ENCODE measurements at places on chromosomes 1 and 21.

DNA sequence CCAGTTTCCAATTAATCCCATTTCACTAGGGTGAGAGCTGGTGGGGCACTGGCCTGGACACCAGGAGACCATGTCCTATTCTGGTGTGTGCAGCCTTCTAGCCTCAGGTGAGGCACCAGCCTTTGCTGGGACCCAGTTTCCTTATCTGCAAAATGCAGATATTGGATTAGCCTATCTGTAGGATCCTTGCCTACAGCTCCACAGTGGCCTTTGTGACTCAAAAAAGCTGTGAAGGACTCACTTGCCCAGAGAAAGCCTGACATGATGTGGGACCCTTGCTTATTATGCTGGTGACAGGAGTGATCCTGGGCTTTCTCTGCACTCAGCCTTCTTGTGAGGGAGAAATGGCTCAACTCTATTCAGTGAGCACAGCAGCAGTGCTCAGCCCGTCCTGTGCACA lies 32.3 kb downstream of the TENT5C start:
- DNase-seq = no peak

- no peak for DNase-seq
Observed at GRCh38 chr1:183577897-183578465, 12.3 kb downstream of the NCF2 start.

- no peak for DNase-seq
Observed at GRCh38 chr1:101299141-101299540, 62.3 kb downstream of the S1PR1 start.

- no peak for DNase-seq
Observed at GRCh38 chr21:29114765-29115500, 15.5 kb upstream of the MAP3K7CL start.

DNA sequence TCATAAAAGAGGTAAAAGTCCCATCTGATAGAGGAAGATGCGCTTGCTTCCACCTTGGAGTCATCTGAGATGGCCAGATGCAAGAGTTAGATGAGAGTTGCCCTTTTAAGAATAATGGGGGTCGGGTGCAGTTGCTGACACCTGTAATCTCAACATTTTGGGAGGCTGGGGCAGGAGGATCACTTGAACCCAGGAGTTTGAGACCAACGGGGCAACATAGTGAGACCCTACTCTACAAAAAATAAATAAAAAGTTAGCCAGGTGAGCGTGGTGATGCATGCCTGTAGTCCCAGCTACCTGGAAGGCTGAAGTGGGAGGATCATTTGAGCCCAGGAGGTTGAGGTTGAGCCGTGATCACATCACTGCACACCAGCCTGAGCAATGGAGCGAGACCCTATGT lies 13.5 kb upstream of the TEDDM1 start:
- no peak for DNase-seq

DNA sequence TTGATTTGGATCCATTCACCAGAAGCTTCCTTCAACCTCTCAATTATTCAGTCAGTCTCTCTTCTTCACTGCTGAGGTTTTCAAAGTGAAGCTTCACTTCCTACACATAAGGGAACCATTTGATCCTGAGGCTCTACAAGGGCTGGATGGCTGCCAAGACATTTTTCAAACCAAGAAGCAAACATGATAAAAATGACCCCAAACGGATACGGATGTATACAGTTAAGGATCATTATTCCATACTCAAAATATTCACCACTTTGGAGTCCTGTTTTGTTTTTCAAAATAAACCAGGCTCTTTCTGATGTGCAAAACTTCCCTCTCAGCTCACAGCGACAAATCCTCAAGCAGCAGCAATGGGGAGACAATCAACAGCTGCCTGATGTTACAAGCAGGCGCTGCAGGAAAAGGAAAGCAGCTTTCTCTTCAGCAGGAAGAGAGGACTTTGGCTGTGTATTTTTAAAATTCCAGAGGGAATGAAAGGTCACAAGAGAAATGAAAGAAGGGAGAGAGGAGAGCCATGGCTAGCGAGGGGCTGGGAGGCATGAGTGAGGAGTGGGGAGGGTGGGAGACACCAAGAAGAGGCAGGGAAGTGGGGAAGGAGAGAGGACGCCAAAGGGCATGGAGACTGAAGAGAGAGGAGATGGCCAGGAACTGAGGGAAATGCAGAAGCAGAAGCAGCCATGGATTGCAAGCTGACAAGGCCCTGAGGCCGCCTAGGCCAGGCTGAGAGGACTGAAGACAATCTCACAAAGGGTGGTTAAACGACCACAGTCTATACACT lies 145.4 kb downstream of the SLC45A1 start:
- no peak for DNase-seq

DNA sequence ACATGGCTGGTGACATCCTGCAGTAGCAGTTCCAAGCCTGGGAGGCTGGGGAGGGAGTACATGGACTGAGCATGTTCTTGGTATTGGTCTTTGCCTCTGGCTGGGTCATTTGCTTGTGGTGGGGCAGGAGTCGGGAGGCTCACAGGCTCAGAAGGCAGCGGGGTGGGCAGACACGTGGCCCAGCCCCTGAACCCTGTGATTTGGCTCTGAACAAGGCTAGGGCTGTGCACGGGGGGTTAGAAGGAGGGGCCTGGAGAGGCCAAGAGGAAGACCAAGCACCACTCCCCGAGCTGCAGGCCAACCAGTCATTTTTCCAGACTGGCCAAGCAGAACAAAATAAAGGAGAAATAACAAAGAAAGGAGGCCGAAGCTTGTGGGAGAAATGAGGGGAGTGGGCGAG lies 9.7 kb upstream of the PRELP start:
- DNase-seq = no peak

DNA sequence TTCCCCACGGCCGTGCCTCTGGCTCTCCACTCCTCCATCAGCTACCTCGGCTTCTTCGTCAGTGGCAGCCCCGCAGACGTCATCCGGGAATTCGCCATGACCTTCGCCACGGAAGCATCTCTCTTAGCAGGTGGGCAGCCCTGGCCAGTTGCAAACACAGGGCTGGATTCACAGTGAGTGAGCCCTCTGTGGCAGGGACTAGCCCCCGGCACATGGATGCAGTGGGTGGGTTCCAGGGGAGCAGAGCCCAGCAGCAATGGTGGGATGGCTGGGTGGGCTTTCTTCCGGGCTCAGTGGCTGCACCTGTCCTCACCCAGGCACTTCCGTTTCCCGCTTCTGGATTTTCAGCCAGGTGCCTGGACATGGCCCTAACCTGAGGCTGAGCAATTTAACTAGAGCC lies 9.4 kb downstream of the UBASH3A start:
- DNase-seq = no peak

DNA sequence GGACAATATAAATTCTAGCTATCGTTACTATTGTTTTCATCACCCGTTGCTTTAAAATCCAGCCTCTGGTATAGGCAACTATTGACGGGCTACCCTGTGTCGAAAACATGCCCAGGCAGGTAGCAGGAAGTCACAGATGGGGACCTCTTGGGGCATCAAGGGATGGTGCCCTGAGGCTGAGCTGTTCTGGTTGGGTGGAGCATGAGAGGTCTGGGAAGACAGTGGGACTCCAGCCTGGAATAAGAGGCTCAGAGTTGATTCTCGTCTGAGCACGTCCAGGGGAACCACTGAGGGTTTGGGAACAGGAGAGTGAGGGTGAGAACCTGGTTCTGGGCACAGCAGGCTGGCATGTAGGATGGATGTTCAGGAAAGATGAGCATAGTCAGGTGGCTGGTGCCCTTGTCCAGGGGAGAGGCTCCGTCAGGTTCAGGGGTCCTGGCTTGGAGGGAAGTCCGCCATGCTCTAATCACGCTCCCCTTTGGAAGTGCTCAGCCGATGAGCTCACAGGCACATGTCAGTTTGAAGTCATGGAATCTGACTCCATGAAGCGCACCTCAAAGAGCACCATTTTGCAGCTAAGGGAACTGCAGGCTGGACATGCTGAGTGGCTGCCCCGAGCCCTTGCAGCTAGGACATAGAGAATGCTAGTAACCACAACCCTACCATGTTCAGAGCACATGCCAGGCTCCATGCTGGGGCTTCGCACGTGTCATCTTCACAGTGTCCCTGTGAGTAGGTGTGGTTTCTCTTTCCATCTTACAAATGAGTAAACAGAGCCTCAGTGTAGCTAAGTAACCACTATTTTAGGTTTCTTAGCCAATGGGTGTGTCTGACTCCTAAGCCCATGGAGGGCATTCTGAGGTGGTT lies 21.0 kb downstream of the PCSK9 start:
- DNase-seq = no peak

DNA sequence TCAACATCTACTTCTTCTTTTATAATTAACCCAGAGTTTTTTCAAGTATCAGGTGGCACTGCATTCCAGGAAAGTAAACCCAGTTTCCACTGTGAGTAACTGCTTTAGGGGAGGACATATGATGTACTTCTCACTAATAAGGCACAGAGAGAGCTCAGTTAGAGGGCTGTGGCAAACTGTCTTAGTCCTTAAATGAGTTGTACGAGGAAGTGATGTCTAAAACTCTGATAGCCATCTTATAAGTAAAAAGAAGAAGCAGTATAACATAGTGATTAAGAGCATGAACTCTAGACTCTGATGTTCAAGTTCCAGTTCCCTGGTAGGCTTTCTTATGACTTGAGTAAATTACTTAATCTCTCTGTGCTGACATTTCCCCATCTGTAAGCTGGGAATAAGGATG lies 58.7 kb upstream of the PTGS2 start:
- DNase-seq = no peak

DNA sequence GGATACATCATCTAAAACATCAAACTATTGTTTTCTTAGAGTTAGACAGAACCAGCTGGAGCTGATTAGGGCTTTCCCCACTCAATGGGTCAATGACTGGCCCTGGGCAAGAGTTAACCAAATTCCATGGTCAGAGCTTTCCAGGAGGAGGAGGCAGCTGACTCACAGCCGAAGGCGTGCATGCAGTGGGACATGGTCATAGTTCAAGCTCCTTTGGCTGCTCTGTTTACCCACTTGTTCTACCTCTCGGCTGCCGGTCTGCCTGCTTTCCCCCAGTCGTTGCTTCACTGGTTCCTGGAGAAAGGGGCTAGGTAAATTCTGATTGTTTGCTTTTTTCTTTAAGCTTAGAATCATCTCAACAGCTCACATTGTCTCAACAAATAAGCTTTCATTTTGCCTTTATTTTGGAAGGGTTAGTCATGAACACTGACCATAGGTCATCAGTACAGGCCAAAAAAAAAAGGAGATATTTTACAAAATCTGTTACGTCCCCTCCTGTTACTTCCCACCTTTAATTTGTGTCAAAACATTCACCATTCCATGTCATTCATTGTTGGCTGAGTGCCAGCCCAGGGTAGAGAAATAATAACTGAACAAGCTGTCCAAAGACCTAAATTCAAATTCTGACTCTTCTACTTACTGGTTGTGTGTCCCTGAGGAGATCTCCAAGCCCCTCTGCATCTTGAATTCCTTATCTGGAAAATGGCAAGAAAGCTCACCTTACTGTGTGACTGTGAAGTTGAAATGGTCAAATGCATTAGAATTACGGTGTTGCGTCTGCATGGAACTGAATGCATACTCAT lies 12.0 kb downstream of the MAB21L3 start:
- no peak for DNase-seq

DNA sequence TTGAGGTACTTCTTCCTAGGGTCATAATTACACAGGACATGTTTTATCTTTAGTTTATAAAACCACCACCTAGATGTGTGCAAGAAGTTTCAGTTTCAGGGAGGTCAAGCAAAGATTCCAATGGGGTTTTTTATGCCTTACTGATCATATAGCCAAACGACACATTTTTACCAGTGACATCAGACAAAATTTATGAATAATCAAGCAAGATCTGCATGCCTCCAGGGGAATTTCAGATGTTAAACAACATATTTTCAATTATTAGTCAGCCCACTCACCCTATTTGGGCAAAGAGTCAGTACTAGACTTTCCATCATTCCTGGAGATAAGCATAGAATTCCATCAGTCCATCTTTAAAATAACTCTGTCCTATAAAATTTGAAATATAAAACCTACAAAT lies 867.4 kb downstream of the KCNT2 start:
- DNase-seq = no peak

DNA sequence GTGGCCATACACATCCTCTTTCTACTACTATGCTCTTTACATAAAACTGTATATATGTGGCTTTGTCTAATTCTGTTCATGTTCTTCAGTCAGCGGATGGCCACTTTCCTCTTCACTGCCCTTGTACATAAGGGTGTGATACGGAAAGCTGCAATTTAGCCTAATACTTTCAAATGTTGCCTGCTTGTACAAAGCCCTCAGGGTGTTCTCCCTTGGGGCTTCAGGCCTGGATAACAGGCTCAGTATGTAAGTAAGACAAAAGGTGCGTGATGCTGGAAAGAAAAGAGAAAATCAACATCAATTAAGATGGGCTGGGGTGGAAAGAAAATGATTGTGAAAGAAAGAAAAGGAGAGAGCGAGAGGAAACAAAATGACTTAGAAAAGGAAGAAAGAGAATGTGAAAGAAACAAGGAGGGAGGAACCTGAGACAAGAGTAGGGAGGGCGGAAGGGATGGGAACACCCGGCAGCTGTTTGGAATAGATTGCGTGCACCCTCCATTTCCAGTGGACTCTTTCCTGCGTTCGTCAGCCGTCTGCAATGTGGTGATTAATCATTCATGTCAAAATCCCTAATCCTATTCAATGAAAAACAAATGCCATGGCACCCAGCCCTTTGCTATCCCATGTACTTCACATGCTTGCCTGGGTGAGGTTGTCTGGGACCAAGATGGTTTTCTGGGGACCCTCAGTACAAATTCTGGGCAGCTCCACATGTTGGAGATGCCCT lies 553.6 kb downstream of the NUF2 start:
- no peak for DNase-seq

- DNase-seq = peak; percentile 63
Observed at GRCh38 chr1:150516616-150517015, 1.1 kb downstream of the FALEC start.

DNA sequence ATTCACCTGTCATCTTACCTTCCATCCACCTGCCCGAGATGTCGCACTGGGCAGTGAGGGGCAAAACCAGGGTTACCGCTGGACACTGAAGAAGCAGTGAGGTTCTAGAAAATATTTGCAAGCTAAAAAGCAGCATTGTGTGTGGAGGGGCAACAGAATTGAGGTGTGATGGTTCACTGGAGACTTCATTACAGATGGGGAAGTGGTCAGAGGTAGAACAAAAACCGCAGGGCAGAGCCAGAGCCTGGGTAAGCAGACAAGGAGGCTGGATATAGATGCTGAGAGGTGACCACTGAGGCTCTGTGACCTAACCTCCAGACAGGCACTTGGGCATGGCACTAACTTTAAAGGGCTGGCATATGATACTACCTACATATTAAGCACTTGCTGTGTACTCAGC lies 363.9 kb upstream of the PROX1 start:
- no peak for DNase-seq

DNA sequence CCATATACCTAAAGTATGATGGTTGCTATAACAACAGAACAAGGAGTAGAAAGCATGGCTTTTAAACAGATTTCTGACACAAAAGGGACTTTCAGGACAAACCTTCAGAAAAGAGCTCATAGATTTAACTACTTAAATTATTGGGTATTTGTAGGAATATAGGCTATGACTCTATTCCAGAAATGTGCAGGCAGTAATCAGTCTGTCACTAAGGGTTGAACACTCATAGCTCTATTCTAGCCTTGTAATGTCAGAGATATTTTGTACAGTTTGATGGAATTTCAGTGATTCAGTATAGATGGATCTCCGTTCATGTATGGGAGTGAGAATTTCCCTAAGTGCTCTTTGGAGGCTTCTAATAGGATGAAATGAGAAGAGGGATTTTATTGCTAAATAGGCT lies 82.8 kb downstream of the EXTL2 start:
- no peak for DNase-seq

- no peak for DNase-seq
Observed at GRCh38 chr1:236029428-236029940, 35.4 kb downstream of the NID1 start.

All from RKO (cell line).